ENCODE measurements at places on chromosomes 13 and 19.

DNA sequence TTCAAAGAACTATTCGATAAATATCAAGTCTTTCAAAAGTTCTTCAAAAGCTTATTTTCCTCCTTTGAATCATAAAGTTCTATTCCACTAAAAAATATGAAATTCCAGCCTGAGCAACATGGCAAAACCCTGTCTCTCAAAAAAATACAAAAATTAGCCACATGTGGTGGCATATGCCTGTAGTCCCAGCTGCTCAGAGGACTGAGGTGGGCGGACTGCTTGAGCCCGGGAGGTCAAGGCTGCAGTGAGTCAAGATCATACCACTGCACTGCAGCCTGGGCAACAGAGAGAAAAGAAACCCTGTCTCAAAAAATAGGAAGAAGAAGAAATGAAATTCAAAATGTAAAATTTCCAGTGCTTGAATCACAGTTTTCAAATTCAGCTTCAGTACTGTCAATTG is 24.6 kb downstream of the CAB39L start:
- no peak for DNase-seq

- DNase-seq: peak; percentile 86
These were observed 12.3 kb upstream of the MCF2L start for GRCh38 chr13:112956571-112957294.

DNA sequence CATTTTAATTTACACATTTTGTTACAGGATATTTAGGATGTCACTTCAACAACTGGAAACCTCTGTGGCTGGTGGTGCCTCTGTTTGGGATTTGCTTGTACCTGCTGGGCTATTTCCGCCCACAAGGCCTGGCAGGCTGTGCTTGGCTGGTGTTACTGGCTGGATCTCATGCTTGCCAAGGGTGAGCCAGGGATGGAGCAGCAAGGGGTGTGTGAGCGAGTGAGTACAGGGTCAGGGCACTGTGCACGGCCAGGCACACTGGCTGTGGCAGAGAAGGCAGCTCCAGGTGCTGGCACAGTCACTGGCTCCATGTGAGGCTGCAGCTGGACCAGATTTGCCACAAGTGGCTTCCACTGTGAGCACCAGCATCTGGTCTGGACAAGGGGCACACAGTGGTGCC is 1254.8 kb downstream of the SLITRK5 start:
- DNase-seq: no peak

GRCh38 chr13:103605546-103606326 is 539.5 kb upstream of the SLC10A2 start:
- DNase-seq: no peak

DNA sequence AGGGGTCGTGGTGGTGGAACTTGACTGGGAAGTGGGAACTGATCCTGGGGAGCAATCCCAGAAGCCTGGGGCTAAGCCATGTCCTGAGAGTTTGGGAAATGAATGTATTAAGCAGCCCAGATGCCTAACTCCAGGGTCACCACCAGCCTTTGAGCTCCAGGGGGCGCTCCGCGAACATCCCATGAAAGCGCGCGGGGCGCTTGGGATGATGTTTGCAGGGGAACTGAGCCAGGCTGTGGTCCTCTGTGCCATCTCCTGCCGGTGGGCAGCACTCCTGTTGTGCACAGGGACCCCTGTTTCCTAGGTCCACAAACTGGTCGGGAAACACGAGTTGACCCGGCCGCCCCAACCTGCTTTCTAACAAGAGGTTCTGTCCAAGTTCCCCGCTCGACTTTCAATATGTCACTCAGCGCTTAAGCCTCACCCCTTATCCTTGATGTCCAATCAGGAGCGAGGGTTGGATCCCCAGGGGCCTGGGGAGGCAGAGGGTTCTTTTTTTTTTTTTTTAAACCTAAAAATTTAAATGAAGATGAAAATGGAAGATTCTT is 14.4 kb downstream of the LEUTX start:
- DNase-seq: peak; percentile 85

- DNase-seq: no peak
These were observed 10.0 kb downstream of the CALM3 start for GRCh38 chr19:46610851-46611770.

- no peak for DNase-seq
These were observed 169.8 kb downstream of the ATP8A2 start for GRCh38 chr13:25541434-25542123.

- DNase-seq: no peak
These were observed 535.8 kb upstream of the KLHL1 start for GRCh38 chr13:70644052-70644451.

- no peak for DNase-seq
These were observed 603 bp upstream of the ZNF132 start for GRCh38 chr19:58440556-58440955.

- DNase-seq: no peak
These were observed 21.7 kb downstream of the VSTM2B start for GRCh38 chr19:29547361-29547960.

DNA sequence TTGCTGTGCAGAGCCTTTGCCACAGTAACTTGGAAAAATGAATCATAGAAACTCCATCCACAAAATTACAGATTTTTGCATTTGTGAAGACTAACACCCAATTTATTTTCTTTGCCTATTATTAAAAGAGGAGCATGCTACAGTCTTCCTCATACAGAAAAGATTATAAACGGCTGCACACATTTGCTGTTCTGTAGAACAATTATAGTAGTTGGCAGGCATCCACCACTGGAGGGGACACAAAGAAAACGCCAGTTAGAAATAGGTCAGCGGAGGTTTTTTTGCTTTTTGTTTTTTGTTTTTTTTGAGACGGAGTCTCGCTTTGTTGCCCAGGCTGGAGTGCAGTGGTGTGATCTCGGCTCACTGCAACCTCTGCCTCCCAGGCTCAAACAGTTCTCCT is 51.6 kb downstream of the SACS start:
- DNase-seq: no peak

DNA sequence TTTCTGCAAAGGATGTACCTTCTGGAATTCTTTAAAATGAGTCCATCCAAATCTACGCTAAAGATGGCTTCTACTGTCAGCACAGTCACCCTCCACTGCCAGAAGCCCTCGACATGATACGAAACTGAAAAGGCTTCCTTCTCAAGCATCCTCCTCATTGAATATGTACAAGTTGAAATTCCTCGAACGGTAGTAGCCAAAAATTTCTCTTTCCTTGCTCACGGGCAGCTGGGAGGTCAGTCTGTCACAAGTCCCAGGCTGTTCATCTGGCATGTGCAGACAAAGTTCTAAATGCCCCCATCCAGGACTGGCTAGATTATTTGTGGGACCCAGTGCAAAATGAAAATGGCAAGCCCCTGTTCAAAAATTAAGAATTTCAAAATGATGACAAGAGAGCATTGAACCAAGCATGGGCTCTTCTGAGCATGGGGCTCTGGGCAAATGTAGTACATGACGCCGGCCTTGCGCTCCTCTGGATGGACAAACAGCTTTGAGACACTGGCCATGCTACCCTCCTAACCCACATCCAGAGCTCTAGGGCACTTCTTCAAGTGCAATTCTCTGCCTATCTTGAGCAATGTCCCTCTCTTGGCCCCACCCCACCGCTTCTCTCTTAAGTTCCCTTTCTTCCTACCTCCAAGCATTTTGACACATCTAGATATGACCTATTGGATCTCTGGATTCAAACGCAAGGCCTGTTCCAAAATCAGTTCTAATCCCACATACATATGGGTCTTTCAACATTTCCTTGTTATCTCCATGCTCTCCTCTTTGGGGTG is 78.9 kb upstream of the FLT1 start:
- no peak for DNase-seq

GRCh38 chr13:73258406-73258805 is 199.6 kb downstream of the KLF5 start:
- DNase-seq: no peak

- DNase-seq: peak; percentile 63
These were observed 1.8 kb downstream of the HMGB1 start for GRCh38 chr13:30463787-30464495.

DNA sequence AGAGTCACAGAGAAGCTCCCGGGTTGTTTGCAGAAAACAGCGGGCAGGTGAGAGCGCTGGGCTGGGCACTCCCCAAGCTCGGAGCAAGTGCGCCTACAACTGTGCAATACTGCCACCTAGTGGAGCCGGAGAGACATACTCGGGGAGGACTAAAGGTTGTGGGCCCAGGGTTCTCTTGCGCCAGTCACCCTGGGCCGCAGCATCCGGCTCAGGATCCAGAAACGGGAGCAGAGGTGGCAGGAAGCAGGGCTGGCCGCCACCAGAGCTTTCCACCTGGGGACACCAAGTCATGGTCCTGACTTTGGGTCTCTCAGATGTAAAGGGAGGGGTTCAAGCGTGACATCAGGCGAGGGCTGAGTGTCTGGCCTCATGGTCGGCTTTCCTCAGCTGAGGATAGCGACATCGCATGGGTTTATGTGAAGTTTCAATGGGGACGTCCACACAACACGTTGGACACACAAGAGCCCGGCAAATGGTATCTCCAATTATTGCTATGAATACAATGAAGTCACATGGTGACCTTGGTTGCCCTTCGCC is 11.2 kb upstream of the KLK4 start:
- peak; percentile 92 for DNase-seq

GRCh38 chr19:23075031-23075733 is 41.6 kb upstream of the ZNF730 start:
- peak; percentile 99 for DNase-seq

DNA sequence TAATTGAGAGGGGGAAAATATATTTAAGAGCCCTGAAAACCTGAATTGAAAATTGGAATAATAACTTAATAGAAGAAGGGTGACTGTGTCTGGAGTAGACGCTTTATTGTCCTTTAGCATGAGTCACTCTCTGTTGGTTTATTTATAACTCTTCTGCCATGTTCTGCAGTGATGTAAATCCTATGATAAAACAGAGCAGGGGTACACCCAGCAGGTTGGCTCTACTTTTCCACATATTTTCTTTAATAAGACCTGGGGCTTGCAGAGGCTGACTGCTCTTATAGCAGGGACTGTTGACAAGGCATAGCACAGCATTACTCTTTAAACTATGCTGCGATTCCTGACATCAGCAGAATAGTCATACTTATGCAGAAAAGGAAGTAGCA is 389.9 kb upstream of the PCDH9 start:
- peak; percentile 13 for DNase-seq

- DNase-seq: no peak
These were observed 324.7 kb downstream of the DLEU7 start for GRCh38 chr13:50518781-50519201.

GRCh38 chr13:26719356-26719945 is 41.1 kb downstream of the GPR12 start:
- peak; percentile 98 for DNase-seq

DNA sequence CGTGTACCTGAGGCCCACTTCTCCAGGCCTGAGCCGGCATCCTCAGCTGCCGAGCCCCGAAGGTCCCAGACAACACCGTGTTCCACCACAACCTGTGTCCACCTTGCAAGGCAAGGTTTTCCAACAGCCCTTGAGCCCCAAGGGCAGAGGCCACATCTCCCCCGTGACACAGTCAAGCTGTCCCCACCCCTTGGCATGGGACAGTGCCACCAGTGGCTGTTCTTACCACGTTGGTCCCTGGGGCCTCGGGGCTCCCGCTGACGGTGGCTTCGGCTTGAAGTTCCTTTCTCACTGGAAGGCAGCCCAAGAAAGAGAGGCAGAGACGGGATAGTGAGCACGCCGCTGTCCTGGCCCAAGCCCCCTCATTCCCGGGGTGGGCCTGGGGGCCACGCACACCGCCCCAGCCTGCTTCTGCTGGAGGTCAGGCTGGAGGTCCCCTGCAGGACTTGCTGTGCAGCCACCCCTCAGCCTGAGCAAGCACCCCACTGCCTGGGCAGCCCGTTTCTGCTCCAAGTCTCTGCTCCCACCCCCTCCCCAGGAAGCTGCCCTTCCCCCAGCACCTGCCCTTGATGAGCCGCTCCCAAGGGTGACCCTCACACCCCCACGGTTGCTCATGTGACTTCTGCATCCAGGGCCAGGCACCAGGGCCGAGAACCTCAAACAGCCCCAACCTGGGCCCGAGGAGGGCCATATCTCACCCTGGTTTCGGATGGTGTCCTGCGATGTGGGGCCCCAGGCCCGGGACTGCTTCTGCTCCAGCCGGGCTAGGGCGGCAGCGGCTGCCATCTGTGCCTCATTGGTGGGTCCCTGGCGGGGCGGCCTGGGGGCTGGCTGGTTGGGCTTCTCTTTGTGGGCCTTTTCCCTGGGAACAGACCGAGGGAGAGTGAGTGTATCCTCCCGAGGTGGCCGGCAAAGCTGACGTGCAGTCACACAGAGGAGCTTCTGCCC is 4.1 kb downstream of the UBXN6 start:
- no peak for DNase-seq

GRCh38 chr19:35045667-35046300 is 4.3 kb downstream of the HPN start:
- DNase-seq: peak; percentile 17

DNA sequence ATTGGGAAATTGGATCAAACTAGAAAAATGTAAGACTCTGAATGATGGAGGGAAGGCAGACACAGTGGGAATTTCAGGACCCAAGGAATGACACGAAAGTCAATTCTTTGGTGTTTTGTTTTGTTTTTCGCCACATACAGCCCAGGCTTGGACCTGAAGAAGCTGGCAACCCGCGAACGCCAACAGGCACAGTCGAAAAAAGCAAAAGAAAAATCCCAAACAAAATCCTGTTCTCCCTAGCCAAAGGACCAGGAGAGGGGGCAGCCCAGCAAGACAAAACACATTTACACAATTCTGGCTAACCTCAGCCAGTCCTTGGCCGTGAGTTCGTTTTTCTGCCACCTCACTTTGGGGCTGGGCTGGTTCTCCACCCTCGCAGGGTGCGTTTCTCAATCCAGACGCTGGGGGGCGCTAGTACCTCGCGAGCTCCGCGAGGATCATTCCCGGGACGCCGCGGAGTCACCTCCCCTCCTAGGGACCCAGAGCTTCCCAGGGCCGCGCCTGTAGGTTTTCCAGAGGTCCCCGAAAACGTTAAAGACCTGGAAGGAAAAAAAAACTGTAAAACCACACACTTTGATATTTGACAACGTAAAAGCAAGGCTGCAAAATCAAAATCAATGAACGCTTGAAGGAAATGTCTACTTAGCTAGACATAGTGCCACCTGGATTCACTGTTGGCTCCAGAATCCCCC is 34.9 kb upstream of the TPM4 start:
- DNase-seq: peak; percentile 65

DNA sequence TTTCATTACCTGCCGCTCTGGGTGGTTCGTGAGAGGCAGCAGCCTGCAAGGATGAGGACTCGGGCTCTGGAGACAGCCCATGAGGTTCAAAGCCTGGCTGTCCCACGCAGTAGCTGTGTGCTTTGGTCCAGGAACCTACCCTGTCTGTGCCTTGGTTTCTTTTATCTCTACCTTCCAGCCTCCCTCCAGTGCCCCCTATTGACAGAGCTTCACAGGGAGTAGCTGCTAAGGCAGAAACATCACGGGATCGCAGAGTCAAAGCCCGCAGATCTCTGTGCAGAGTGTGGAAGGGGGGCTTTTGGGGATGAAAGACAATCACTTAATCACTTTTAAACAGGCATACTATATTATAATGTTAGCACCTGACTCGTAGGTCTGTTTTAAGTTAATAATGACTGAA is 16.2 kb downstream of the ZNF71 start:
- no peak for DNase-seq

DNA sequence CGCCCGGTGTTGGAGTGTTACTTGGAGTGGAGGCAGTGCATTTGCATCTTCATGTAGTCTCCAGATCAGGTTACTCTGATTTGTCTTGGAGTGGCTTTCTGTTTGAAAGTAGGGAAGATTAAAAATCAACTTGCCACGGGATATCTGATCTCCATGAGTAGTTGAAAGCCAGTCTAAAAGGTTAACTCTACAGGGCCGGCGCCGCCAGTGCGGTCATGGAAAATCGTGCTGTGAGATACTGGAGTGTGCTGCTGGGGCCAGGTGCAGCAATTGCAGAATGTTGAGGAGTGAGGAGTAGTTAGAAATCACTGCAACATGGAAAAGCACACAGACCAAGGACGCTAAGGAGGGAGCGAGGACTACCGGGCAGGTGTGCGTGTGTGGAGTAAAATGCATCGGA is 175.0 kb downstream of the STK24 start:
- no peak for DNase-seq

Measured in NCI-H146 (cell line).